Activated T-helper 1 cell treated with anti-CD3 and anti-CD28 coated beads, Interleukin-2, amount 50 U/mL, for 16 hours (primary cell): ENCODE measurements at places on chromosomes 12 and 14.
A peak's percentile ranks its signal among the peaks of the same experiment; 100 is the strongest.

- no peak for DNase-seq
These were observed 82.7 kb upstream of the SFSWAP start for GRCh38 chr12:131628023-131628740.

DNA sequence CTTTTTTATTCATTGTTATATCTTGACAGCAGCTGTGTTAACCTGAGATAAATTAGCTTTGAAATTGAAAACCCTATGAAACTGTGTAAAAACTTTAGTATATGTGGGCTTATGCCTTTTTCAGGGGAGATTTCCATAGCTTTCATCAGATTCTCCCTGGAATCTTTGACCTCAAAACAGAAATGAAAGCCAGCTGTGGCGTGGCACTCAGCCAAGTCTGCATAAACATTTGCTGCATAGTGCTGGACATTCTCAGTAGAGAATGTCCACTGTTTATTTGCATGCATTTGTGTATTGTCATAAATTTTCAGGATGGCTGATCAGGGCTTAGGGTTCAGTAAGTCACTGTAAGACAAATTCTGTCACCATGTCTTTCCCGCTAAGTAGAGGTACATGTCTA, 115.3 kb upstream of the NAP1L1 start:
- no peak for DNase-seq

DNA sequence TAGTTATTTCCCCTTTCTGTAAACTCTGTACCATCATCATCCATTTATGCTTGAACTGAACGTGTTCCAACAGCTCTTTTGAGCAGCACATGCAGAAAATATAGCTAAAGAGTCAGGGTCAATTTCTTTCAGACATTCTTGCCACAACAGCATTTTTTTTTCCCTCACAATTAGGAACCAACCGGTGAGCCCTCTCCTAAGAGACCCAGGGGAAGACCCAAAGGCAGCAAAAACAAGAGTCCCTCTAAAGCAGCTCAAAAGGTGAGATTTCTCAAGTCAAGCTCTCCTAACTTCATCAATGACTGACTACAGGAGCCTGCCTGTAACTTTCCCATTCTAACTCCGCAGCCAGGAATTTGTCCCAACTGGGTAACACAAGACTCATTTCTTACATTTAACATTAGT, 3.5 kb downstream of the HMGA2 start:
- no peak for DNase-seq

GRCh38 chr14:41403360-41403759, 203.3 kb upstream of the LRFN5 start:
- DNase-seq: no peak

GRCh38 chr12:26157001-26157400, 32.2 kb upstream of the BHLHE41 start:
- no peak for DNase-seq

DNA sequence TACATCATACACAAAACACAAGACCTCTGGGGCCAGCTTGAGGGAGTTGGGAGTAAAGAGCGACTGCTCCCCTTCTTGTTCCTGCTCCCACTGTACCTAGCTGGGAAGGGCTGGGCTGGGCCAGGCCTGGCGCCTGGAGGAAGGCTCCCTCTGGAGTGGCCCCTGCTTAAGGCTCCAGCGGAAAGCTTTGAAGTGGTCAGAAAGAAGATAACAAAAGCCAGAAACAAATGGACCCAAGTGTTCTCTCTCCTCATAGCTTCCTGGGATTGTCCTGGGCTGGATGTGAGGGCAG, 25.3 kb downstream of the PRPF40B start:
- no peak for DNase-seq

DNA sequence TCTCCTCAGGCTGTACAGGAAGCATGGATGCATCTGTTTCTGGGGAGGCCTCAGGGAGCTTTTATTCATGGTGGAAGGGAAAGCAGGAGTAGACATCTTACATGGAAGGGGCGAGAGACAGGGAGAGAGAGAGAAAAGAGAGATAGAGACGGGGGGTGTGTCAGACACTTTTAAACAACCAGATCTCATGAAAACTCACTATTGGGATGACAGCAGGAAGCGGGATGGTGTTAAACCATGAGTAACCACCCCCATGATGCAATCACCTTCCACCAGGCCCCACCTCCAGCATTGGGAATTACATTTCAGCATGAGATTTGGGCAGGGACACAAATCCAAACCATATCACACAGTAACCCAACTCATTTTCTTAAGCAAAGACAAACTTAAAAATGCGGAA, 110.0 kb upstream of the EEA1 start:
- DNase-seq: no peak

GRCh38 chr12:57072661-57073060, 5.9 kb downstream of the NEMP1 start:
- no peak for DNase-seq

DNA sequence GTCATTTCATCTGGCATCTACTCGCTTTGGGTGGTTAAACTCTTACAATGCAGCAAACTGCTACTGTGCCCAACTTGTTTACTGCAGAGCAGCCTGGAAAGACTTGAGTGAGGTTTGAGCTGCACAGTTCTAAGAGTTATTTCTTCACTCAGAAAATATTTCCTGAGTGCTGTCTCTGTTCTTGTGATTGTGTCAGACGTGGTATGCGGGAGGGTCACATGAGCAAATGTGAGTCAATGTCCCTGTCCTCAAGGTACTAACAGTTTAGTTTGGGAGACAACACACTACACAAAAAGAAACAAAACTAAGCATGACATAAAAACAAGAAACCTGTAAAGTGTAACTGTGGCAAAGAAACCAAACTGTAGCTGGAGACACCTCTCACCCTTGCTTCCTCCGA, 32.4 kb downstream of the FLVCR2 start:
- DNase-seq: no peak

- peak; percentile 29 for DNase-seq
These were observed 283.3 kb upstream of the PWP1 start for GRCh38 chr12:107402041-107403022.

DNA sequence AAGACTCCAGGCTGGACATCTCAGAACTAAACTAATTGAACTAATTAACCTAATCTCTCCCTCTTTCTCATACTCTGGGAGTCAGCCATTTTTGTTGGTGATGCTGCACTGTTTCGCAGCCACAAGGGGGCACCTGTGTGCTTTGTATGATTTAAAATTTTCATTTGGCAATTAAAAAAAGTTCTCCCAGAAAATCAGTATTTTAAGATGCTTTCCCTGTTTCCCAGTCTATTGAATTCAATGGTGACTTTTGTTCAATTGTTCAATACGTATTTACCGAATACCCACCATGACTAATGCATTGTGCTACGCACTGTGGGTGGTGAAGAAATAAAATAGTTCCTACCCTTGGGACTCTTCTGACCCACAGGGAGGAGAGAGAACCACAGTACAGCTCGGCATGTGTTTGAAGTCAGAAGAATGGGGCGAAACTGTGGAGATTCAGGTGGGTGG, 63.7 kb downstream of the ZNF664 start:
- peak; percentile 13 for DNase-seq

GRCh38 chr12:31444736-31445135, 118.8 kb upstream of the SINHCAF start:
- DNase-seq: no peak

DNA sequence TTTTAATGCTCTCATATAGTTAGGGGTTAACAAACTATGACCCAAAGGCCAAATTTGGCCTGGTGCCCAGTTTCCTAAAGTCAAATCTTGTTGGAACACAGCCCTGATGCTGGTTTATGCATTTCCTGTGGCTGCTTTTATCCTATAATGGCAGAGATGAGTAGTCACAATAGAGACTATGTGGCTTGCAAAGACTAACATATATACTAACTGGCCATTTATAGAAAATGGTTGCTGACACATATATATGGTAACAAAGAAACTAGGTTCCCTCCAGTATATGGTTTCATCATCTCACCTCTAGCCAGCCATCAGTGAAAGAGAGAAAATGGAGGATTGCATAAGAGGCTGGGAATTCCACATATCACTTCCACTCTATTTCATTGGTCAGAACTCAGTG, 10.8 kb downstream of the NAV3 start:
- no peak for DNase-seq
